ENCODE measurements at places on chromosomes 6 and 20.

DNA sequence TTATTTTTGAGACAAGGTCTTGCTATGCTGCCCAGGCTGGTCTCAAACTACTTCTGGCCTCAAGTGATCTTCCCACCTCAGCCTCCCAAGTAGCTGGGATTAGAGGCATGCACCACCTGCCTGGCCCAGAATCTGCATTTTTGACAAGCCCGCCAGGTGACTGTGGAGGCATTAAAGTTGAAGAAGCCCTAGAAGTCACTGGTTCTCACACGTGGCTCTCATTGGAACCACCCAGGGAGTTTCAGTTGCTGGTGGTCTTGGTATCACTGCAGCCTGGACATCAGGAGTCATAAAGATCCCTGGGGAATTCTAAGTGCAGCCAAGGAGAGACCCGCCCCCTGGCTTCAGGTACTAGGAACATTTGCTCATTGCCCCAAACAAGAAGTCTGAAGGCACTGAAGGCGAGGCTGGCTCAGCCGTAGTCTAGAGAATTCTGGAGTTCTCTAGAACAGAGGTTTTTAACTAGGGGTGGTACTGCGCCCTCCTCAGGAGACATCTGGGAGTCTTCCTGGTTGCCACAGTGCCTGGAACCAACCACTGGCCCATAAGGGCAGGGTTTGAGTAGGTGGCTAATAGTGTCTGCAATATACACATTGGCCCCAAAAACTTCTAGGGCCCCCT is 182.8 kb downstream of the ZMYND8 start:
- no peaks in the 10 kb centered on the region for H3K36me3 ChIP-seq
- H3K27me3 ChIP-seq, result peaks cover 17% of the 10 kb centered on the region
- ATAC-seq, result no peak

DNA sequence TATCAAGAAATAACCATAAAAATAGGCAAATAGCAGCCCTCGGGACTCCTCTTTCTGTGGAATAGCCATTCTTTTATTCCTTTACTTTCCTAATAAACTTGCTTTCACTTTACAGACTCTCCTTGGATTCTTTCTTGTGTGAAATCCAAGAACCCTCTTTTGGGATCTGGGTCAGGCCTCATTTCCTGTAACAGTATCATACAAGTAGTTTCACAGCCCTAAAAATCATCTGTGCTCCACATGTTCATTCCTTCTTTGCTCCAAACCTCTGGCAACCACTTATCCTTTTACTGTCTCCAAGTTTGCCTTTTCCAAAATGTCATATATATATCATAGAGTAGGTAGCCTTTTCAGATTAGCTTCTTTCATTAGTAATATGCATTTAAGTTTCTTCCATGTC is 13.5 kb upstream of the NT5E start:
- no peak for ATAC-seq
- peaks cover under 1% of the 10 kb centered on the region for H3K27me3 ChIP-seq
- H3K36me3 ChIP-seq, result no peaks in the 10 kb centered on the region

DNA sequence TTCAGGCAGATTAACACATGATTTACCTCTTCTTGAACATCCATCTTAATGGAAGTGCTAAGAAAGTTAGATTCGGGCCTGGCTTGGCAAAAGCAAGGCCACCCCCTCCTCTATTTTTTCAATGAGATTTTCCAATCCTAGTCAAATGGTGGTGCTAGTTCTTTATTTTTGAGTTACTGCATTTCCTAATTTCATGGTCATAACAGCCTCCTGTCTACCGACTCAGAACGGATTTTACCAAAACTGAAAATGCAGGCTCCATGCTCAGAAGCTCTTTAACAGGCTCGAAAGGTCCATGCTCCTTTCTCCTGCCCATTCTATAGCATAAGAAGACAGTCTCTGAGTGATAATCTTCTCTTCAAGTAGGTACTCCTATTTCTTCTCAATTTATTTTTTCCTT is 117.2 kb upstream of the ESR1 start:
- H3K36me3 ChIP-seq, result no peaks in the 10 kb centered on the region
- peak overlapping the region; percentile 68 for H3K27ac ChIP-seq
- peak overlapping the region; percentile 73 for H3K4me3 ChIP-seq

- no peak for ATAC-seq
- H3K27me3 ChIP-seq, result peaks cover 8% of the 10 kb centered on the region
- H3K36me3 ChIP-seq, result no peaks in the 10 kb centered on the region
- H3K27ac ChIP-seq, result no peak overlapping the region
- peaks cover 5% of the 10 kb centered on the region for H3K4me1 ChIP-seq
- no peak overlapping the region for H3K4me3 ChIP-seq
Observed at GRCh38 chr20:13200767-13201500, 20.1 kb upstream of the ISM1 start.

- H3K36me3 ChIP-seq, result peaks cover 44% of the 10 kb centered on the region
- H3K27ac ChIP-seq, result no peak overlapping the region
- H3K27me3 ChIP-seq, result no peaks in the 10 kb centered on the region
- no peaks in the 10 kb centered on the region for H3K4me1 ChIP-seq
Observed at GRCh38 chr6:5213836-5214235, 46.9 kb downstream of the LYRM4 start.

DNA sequence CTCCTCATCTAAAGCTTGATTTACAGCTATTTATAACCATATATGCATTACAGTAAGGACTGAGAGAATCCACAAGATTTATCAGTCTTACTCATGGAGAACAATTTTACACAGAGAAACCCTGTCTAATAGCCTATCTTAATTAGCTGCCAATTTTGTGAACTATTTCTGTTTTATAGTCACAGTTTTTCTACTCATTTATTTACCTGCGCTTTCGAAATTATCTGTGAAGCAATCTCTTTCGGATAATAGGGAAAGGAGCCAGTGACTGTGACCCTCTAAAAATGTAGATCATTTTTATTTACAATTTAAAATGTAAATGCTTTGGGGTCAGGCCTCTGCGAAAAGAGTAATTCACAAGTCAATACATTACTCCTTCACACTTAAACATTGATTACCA is 98.1 kb downstream of the TSHZ2 start:
- H3K4me1 ChIP-seq, result peaks cover 31% of the 10 kb centered on the region
- peaks cover 27% of the 10 kb centered on the region for H3K36me3 ChIP-seq
- peak overlapping the region; percentile 69 for H3K4me3 ChIP-seq
- peak; percentile 13 for ATAC-seq

DNA sequence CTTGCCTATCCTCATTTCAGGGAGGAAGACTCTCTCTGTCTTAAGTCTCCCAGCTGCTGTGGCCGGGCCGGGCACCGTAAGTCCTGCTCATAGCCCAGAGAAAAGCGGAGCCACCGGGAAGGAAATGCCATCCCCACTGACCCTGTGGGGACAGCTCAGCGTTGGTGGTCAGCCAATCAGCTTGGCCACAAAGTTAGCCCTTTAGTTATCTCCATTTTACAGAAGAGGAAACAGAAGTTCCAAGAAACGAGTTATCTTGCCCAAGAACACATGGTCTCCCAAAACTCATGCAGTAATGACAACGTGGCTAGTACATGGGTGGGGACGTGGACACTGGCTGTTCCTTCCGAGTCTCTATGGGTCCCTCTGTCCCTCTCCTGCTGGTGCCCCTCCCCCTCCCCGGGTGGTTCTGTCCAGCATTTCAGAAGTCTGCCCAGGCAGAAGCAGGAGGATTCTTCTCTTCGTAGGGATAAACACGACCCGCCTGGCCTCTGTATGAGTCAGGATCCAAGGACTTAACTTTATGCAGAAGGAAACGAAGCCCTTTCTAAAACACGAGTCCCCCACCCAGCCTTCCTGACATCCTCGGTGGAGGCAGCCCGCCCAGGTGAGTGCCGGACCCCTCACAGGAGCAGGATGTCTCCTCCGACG is 273.8 kb downstream of the CDH4 start:
- H3K4me1 ChIP-seq, result no peaks in the 10 kb centered on the region
- no peak overlapping the region for H3K27ac ChIP-seq
- H3K27me3 ChIP-seq, result peaks cover 6% of the 10 kb centered on the region
- H3K36me3 ChIP-seq, result no peaks in the 10 kb centered on the region
- no peak for ATAC-seq
- no peak overlapping the region for H3K4me3 ChIP-seq

- H3K27me3 ChIP-seq, result no peaks in the 10 kb centered on the region
- peaks cover 39% of the 10 kb centered on the region for H3K36me3 ChIP-seq
- ATAC-seq, result no peak
- H3K4me3 ChIP-seq, result no peak overlapping the region
- H3K27ac ChIP-seq, result no peak overlapping the region
- no peaks in the 10 kb centered on the region for H3K4me1 ChIP-seq
Observed at GRCh38 chr6:144816936-144817335, 531.8 kb downstream of the UTRN start.

- no peaks in the 10 kb centered on the region for H3K4me1 ChIP-seq
- H3K27ac ChIP-seq, result no peak overlapping the region
- ATAC-seq, result no peak
- H3K27me3 ChIP-seq, result peaks cover 15% of the 10 kb centered on the region
Observed at GRCh38 chr20:24684956-24685691, 215.7 kb downstream of the SYNDIG1 start.
